ENCODE measurements at places on chromosomes 11 and 22.

DNA sequence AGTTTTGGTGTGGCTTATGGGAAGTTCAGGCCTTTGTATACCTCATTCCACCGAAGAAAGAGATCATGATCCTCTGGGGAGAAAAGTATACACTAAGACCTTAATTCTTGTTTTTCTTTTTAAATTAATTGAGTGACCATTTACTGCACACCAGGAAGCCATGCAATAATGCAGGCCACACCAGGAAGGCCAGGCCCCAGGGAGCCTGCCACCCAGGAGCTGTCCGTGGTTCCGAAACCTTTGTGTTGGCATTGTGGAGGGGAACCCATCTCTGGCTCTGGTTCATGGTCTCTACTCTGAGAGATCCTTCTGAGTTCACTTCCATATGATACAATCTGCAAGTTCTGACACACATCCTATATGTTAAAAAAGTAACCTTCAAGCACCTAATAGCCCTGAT, 291.8 kb downstream of the MIAT start:
- no peak for DNase-seq

DNA sequence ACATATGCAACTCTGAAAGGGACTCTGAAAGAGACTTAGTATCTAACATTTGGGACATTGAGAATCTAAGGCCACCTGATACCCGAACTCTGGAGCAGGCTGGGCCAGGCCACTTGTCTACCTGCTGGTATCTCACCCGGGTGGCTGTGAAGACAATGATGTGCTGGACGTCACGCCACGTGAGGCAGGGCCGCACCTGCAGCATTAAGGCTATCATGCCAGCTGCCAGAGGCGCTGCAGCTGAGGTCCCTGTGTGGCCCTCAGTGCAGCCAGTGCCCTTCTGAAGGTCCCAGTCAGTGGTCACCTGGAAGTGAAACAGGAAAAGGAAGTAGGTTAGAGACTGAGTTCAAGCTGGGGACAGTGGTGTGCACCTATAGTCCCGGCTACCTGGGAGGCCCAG, 12.4 kb downstream of the PCSK7 start:
- no peak for DNase-seq

DNA sequence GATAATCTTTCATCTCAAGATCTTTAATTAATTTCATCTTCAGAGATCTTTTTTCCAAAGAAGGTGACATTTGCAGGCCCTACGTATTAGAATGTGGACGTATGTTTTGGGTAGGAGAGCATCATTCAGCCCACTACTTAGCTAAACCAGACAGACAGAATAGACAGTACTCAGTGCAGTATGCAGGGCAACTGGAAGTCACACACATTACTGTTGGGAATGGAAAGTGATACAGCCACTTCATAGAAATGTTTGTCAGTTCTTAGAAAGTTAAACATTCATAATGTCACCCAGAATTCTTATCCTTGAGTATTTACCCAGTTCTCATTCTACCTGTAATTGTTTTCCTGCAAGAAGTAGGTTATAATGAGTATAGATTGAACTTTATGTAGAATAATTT, 102.9 kb downstream of the PPP6R3 start:
- no peak for DNase-seq

DNA sequence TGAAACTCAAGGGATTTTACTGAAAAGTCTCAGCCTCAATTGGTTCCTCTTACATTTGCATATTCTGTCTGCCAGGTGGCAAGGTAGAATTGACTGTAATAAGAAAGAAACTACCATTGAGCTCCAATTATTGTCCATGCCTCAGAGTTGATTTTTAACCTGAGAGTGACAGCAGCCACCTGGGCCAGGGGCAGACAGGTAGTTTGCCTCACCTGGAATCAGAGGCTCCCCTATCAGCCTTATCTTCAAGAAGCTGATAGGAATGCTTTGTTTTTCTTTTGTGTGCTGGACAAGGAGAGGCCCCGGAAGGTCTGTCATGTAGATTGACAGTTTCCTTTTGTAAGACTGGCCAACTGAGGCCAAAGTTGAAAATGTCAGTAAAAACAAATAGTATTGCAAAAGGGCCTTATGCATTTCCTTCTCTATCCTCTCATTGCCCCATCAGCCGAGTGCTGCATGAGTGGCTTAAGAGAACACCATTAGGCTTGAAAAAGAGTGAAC, 34.1 kb downstream of the CD44 start:
- DNase-seq = no peak

DNA sequence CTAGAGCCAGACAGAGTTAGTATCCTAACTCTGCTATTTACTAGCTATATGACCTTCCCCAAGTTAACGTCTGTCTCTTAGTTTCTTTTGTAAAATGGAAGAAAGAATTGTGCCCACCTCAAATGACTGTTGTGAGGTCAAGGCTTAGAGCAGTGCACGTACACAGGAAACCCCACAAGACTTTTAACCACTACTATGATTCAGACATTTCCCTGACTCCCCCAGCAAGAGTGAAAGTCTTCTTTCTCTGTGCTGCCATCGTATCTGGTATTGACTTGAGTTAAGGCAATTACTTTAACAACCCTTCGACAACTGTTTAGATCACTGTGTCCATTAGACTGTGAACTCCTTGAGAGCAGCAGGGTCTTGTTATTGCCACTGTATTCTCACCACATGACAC, 2.6 kb upstream of the OR52W1 start:
- no peak for DNase-seq

GRCh38 chr11:2816941-2817421, 68.6 kb downstream of the CDKN1C start:
- DNase-seq = no peak

DNA sequence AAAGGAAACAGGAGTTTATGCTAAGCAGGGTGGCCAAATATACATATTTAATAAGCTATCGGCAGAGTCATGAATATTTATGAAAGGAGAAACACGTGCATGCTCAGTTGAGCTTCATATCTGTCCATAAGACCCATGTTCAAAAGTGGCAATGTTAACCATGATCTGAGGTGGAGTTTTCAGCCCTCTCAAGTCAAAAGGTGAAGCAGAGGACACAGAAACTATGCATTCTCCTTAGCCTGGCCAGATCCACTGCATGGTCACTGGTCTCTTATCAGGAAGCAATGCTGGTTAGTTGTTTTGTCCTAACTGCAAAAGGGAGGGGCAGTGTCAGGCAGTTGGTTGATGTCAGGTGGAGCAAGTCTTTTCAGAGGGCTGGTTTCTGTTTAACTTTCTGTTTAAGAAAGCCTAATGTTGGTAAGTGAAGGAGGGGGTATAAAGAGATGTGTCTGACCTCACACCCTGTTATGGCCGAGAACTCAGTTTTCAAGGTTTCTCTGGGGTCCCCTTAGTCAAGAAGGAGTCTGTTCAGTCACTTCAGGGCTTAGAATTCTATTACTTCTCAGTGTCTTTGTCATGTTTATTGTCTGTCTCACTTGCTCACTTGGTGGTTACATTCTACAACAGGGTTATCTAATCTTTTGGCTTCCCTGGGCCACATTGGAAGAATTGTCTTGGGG, 5.5 kb upstream of the SELENOH start:
- no peak for DNase-seq

DNA sequence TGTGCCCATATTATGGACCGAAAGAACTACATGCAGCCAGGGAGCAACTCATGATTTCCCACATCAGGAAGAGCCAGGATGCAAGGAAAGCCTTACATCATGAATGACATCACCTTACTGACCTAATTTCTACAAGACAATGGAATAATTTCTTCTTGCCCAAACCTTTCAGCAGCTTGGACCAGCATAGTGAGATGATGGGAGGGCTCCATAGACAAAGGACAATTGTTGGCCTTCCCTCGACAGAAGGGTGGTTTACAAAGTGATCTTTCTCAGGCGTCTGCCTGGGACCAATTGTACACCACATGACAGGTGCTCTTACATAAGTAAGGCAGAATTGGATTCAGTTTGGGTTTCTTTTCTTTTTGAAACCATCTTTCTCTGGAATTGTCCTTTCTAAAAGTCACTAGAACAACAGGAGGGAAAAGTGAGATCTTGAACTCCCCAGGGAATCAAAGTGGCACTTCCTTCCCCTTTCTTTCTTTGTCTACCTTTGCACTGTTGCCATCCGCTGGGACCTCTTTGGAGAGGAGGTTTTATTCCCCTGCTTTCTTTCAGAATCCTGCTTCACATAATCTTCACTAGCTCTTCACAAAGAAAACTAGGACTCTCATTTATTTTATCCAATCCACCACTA, 51.7 kb upstream of the PAK1 start:
- DNase-seq = no peak

- no peak for DNase-seq
These were observed 16.0 kb upstream of the FEZ1 start for GRCh38 chr11:125512106-125512505.

DNA sequence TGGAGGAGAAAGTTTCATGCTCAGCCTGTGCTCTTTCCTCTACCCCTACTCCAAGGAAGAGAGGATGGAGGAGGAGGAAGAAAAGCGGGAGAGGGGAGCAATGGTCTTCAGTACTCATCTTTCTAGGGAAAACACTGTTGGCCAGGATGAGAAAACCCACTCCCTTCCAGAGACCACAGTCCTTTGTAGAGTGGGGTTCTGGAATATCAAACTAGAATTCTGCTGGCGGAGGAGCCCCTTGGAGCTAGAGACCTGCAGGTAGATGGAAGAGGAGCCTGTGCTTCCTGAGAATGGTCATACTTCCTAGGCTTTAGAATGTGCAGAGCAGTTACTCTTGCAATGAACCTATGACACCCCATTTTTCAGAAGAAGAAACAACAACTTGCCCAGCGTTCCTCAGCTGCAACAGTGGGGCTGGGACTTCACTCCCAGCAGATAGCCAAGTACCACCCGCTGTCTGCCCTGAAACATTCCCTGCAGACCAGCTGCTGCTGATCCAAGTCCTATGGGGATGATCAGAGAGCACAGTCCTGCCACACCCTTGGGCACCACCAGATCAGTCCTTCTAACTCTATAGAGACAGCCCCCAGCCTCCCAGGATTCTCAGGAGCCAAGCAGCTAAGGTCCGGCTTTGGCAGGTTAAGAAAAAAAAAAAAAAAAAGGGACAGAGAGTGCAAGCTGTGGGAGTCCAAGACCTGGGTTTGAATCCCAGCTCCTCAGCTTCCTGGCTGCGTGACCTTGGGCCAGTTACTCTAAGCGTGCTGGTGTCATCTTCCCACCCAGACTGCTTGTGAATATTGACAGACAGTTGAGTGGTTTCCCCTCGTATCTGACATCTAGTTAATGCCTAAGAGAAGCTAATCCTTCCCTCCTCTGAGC, 664 bp downstream of the PTGDR2 start:
- no peak for DNase-seq

DNA sequence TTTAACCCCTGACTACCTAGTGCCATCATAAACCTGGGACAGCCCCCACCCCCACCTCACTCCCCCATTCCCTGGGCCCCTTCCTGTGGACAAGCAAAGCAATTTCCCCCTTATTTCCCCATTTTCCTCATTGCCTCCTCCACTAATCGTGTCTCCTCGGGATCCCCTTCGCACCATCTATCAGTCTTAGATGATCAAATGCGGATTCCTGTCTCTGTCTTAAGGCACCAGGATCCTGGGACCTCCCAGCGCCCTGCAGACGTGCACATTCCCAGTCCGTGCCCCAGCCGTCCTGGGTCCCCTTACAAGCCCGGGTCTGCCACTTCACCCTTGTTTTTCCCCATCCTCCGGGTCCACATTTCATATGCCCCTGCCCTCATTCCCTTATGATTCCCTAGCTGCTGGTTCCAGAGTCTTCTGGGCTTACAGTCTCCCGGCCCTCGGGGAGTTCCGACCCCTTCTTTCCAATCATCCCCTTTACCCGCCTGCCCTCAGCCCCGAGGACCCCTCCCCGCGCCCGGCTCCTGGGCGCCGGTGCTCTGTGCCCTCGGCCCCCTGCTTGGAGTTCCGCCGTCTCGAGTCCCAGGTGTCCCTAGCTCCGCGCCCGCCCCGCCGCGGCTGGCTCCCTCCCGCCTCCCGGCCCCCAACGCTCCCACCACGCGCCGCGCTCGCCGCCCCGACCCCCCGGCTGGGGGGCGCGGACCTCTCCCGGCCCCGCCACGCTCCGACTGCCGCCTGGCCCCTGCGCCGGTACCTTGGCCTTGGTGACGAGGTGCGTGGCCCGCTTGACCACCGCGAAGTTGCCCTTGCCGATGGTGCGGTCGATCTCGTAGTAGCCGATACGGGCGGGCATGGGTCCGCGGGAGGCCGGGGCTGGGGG, 599 bp downstream of the SIK3 start:
- no peak for DNase-seq

DNA sequence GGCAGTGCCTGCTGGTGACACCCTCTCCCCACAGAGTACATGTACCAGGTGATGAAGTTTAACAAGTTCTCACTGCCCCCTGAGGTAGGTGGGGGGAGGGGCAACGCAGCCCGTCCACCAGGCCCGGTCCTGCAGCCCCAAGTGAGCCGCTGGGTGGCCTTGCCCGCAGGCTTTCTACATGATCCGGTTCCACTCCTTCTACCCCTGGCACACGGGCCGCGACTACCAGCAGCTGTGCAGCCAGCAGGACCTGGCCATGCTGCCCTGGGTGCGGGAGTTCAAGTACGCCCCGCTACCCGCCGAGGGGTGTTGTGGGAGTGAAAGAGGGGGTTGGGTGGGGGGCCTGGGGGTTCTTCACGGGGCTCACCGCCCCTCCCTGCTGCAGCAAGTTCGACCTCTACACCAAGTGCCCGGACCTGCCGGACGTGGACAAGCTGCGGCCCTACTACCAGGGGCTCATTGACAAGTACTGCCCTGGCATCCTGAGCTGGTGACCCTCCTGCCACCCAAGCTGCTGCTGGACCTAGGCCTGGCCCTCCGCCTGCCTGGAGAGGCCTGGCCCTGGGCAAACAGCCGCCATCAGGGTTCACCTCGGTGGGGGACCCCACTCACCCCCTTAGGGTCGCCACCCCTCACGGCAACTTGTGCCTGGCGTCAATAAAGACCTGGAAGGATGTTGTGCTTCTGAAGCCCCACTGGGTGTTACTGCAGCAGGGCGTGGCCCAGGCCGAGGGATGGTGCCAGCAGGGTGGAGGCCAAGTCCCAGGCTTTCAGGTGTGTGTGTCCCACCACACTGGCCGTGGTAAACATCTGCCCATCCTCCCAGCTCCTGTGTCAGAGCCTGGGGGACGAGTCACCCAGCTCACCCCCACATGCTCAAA, 2.9 kb downstream of the MIOX start:
- DNase-seq = no peak

DNA sequence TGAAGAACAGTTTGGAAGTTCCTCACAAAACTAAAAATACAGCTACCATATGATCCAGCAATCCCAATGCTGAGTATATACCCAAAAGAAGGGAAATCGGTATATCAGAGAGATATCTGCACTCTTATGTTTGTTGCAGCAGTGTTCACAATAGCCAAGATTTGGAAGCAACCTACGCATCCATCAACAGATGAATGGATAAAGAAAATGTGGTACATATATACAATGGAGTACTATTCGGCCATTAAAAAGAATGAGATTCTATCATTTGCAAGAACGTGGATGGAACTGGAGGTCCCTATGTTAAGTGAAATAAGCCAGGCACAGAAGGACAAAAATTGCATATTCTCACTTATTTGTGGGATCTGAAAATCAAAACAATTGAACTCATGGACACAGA, 46.5 kb downstream of the XRRA1 start:
- no peak for DNase-seq

- DNase-seq = no peak
These were observed 392.2 kb downstream of the TBC1D22A start for GRCh38 chr22:47154621-47155081.

- DNase-seq = no peak
These were observed 8.1 kb downstream of the RELA start for GRCh38 chr11:65654375-65655349.

- no peak for DNase-seq
These were observed 52.7 kb downstream of the LINC01488 start for GRCh38 chr11:69534166-69534530.

- DNase-seq = no peak
These were observed 44.6 kb downstream of the FAM168A start for GRCh38 chr11:73553266-73553665.
